ENCODE measurements at places on chromosomes 12 and 14.
A peak's percentile ranks its signal among the peaks of the same experiment; 100 is the strongest.

DNA sequence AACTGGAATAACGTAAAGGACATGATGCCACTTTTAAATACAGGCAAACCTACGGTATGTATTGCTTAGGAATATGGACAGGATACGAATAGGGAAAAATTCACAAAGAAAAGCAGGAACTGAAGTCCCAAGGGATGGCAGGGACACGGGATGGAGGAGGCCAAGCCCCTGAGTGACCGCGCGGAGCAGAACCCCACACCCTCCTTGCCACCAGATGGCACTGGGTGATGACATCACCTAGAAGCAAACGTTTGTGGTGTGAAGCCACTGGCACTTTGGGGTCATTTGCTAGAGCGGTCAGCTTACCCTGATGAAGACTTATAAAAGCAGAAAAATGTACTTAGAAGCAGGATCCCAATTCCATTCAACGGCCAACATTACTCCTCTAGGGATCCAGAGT is 9.4 kb downstream of the DHX37 start:
- DNase-seq, result no peak

DNA sequence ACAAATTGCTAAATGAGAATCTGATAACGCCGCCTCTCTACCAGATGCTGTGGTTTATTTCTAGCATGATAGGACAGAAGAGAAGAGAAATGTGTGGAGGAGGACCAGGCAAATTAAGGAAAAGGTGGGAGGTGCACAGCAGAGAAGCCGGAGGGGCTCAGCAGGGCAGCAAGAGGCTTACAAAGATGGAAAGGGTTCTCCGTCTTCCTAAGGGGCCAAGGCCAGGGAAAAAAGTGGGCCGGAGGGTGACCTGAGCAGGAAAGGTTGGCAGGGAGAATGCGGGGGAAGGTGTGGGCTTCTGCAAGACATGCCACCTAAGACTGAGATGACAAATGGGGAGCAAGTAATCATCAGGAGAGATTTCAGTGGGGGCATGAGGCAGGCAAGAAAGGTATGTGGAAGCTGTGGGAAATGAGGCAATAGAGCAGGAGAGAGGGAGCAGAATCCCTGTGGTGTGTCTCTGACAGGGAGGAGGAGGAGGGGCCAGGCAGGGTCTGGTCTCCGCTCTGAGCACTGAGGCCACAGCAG is 18.7 kb downstream of the MANSC1 start:
- DNase-seq, result no peak

GRCh38 chr14:100078997-100079725 is 13.9 kb downstream of the EVL start:
- peak; percentile 71 for DNase-seq

DNA sequence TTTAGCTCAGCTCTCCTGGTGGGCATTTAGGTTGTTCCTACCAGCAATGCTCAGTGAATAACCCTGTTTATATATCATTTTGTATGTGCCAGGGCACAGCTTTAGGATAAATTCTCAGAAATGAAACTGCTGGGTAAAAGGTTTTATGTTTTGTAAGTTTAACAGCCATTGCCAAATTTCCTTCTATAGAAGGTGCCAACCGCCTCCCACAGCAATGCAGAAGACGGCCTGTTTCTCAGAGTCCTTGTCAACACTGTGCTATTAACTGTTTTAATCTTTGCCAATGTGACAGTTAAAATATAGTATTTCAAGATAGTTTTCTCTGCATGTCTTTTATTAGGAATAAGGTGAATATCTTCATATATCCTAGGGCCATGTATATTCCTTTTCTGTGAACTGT is 65.0 kb downstream of the PPP1R13B start:
- no peak for DNase-seq
